ACHN (cell line): ENCODE measurements at places on chromosomes 1 and 21.

DNA sequence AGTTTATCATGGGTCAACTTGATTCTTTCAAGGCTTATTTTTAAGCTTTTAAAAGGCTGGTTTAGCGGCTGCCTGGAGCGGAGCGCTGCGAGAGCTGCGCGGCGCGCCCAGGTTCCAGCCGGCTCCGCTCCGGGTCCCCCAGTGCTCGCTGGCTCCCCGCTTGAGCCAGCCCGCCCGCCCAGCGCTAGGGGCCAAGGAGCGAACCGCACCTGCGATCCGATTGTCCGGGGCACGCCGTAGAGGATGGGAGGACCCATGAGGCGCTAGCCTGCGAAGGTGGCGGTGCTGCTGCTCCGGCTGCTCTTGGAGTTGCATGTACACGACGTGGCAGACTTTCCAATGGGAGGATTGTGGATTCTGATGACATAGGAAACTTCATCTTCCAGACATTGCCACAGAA lies 9.9 kb upstream of the CFHR4 start:
- DNase-seq = no peak

GRCh38 chr1:53966794-53967193 lies 20.6 kb downstream of the LRRC42 start:
- no peak for DNase-seq

GRCh38 chr1:37234941-37235418 lies 200.7 kb upstream of the GRIK3 start:
- DNase-seq = no peak

DNA sequence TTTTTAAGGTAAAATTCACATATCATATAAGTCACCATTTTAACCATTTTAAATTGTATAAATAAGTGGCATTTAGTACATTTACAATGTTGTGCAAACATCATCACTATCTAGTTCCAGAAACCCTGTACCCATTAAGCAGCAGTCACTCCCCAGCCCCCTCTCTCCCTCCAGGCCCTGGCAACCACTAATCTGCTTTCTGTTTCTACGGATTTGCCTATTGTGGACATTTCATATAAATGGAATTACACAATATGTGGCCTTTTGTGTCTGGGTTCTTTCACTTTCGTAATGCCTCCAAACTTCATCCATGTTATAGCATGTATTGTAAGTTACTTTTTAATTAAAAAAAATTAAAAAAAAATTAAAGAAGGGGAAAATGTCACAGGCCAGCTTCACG lies 58.0 kb upstream of the RAB3GAP2 start:
- DNase-seq = no peak

- DNase-seq = no peak
Observed at GRCh38 chr1:227072991-227073390, 132.9 kb downstream of the COQ8A start.

GRCh38 chr1:182385885-182386853 lies 5.4 kb downstream of the GLUL start:
- no peak for DNase-seq

DNA sequence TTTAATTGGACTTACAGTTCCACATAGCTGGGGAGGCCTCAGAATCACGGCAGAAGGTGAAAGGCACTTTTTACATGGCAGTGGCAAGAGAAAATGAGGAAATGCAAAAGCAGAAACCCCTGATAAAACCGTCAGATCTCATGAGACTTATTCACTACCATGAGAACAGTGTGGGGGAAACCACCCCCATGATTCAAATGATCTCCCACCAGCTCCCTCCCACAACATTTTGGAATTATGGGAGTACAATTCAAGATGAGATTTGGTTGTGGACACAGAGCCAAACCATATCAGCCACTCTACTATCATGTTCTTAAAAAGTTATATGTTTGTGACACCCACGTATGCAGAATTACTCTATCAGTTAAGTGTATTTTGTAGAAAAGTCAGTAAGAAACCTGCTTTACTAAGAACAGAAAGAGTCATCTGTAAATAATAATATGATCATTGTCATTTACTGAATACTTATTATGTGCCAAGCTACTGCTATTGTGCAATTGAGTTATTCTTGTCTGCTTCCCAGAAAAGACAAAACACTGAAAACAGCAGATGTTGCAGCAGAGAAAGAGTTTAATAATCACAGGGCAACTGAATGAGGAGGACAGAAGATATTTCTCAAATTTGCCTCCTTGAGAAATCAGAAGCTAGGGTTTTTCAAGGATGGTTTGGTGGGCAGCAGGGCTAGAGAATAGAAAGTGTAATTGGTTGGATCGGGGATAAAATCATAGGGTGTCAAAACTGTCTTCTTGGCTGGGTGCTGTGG lies 207.7 kb upstream of the FGGY start:
- DNase-seq = no peak

GRCh38 chr1:225977937-225978748 lies 21.0 kb downstream of the SDE2 start:
- no peak for DNase-seq

DNA sequence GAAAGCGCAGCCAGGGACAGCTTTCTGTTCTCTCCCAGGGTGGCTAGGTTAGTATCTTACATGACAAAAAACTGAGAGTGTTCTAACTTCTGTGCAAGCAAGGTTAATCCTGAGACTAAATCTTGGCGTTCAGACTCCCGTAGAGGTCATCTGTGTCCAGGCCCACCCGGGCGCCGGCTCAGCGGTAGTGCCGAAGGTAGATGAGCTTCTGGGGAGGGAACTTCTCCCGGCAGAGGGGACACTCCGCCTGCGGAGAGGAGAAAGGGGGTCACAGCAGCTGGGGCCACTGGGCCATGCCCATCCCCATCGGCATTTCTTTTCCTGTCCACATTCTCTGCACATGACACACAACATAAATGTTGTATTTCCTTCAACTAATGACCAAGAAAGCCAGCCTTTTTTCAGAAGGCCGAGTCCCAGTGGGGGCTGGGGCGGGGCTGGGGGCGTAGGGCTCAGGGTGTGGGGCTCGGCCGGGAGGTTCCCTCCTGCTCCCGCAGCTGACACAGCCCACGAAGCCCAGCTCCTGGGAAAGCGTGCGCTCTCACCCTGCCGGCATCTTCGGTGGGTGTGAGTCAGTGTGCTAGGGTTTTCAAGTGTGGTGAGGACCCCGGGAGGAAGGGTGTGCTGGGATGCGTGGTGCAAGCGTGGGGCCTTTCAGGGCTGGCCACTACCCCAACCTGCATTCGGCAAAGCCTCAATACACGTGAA lies 6.6 kb downstream of the PEX10 start:
- DNase-seq = no peak

DNA sequence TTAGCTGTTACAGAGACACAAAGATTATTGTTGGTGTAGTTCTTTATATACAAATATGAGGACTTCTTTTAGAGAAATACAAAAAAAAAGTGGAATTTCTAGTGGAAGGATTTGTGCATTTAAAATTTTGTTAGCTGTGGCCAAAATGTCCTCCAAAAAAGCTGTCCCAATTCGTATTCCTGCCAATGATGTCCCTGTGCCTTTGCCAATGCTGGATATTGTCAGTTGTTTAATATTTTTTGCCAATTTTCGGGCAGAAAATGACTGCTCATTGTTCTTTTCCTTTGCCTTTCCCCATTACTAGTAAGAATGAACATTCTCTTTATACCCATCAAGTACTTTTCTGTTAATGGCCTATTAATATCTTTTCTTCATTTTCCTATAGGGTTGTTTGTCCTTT lies 110.0 kb upstream of the HOOK1 start:
- DNase-seq = no peak

GRCh38 chr1:37999430-38000232 lies 5.7 kb downstream of the FHL3 start:
- DNase-seq = peak; percentile 54

DNA sequence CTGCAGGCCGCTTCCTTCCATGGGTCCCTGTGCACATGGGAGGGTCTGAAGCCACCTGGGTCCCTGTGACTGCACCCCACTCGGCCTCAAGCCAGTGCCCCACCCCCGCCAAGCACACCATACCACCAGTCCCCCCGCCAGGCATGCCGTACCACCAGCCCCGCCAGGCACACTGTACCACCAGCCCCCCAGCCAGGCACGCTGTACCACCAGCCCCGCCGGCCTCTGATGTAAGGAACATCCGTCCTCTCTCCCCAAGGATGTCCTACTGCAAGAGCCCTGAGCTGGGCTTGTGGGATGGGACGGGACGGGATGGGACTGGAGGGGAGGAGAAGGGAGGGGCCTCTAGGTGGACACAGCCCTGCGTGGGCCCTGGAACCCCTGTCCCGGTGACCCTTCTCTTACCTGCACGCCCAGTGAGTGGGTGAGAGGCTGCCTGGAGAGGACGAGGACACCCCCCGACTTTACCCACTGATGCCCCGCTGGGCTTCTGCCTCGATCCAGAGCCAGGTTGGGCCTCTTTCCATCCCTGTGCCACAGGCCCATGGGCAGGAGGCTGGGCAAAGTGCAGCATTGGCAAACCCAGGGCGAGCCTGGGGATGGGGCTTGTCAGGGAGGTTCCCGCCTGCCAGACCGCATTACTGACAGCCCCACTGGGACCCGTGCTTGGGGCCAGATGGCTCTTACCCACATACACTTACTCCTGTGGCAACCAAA lies 40.8 kb upstream of the COL6A1 start:
- no peak for DNase-seq

- DNase-seq = no peak
Observed at GRCh38 chr1:155850345-155850744, 6.7 kb downstream of the GON4L start.

DNA sequence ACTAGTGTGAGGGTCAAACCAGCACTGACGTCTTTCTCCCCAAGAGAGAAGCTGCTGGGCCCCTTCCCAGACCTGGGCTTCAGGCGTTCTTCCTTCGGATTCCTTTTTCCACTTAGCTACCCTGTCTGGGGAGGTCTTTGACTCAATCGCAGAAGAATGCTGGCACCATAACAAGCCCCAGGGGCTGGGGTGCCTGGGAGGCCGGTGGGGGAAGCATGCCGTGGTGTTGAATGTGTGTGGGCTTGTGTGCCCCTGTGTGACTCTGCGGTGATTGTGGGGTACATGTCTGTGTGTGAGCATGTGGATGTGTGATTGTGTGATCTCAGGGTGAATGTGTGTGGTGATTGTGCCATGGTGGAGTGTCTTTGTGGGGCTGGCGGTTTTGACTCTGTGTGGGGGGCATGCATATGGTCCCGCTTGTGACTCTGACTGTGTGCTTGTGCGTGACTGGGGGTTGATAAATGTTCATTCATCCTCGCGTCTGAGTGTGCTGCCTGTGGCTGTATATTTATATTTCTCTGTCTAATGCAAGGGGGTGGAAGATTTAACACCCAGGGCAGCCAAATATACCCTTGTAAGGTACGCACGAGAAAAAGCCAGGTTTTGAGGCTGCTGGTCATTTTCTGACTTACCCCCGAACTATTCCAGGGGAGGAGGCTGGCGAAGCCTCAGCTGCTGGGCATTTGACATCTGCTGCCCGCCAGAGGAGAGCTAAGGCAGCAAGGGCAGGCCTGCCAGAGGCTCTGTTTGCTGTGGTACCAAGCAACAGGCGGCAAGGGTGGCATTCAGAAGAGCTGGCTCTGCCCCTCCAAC lies 1.1 kb upstream of the SYNC start:
- DNase-seq = peak; percentile 89

DNA sequence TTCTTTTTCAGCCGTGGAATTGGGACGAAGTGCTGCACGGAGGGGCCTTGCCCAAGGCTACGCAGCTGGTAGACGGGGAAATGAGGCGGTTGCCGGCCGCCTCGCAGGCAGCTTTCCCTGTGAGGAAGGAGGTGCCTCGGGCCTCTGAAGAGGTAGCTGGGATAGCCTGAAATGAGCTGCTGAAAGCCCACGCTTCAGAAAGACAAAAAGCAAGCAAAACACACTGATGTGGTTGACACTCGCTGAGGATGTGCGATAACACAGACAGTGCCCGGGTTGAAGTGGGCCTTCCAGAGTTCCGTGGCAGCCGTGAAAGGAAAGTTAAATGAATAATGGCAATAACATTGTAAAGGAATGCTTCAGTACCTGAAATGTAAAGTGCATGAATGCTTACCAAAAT lies 47.2 kb downstream of the S1PR1 start:
- DNase-seq = no peak

GRCh38 chr1:240941701-240942370 lies 329.9 kb upstream of the GREM2 start:
- DNase-seq = no peak

DNA sequence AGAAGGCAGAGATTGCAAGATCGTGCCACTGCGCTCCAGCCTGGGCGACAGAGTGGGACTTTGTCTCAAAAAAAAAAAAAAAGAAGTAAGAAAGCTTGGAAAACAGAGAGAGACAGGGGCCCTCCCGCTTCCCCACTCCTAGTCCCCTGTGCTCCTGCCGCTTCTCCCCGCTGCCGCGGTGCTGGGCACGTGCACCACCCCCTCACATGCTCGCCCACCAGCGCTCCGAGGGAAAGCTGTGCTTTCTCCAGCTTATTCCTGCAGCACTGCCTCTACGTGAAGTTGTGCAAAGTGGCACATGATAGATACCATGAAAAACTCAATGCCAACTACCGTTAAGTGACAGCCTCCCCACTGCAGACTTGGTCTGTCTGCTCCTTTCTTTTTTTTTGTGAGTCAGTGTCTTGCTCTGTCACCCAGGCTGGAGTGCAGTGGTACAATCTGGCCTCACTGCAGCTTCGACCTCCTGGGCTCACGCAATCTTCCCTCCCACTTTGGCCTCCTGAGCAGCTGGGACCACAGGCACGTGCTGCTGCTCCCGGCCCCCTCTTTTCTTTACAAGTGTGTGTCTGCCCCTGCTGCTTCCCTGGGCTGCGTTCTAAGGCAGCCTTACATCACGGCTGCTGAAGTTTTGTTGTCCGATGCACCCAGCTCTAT lies 15.4 kb downstream of the SLX9 start:
- no peak for DNase-seq

GRCh38 chr1:33374336-33375105 lies 53.6 kb upstream of the A3GALT2 start:
- no peak for DNase-seq

GRCh38 chr1:108041360-108042142 lies 76.6 kb upstream of the VAV3 start:
- DNase-seq = no peak

GRCh38 chr1:185367218-185367617 lies 50.2 kb upstream of the IVNS1ABP start:
- DNase-seq = no peak

DNA sequence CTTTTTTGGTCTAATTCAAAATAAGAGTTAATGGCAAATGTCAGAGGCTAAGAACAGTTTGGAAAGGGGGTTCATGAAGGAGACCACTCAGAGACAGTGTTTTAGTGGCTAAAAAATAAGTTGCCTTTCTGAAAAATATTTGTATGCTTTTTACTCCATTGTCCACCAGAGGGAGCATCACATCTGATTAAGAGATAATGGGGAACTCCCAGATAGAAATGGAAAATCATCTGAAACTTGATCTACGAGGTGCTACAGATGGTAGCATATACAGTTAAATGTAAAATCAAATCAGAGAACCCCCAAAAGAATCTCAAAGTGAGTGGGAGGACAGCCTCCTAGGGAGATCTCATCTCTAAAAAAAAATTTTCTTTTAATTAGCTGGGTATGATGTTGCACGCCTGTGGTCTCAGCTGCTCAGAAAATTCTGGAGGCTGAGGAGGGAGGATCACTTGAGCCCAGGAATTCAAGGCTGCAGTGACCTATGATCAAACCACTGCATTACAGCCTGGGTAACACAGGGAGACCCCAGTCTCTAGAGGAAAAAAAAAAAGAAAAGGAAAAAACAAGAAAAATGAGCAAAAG lies 9.7 kb downstream of the SMYD3 start:
- DNase-seq = peak; percentile 82
